ENCODE measurements at places on chromosomes 5 and 9. TPM values are rescaled to one million over a fixed set of nuclear protein-coding genes. Genes with fewer than 3 reads are reported as not detected.

Gene GRM6
- total RNA-seq = not detected

Gene GDF9
- 0.30 TPM for total RNA-seq

Gene FBP2
- not detected for total RNA-seq

Gene ADAM19
- total RNA-seq = 232 TPM

Gene ZBTB34
- total RNA-seq = 7.0 TPM

- H3K27ac ChIP-seq = no peak overlapping the region
- peaks cover 5% of the 10 kb centered on the region for H3K27me3 ChIP-seq
- no peak overlapping the region for H3K4me3 ChIP-seq
- H3K36me3 ChIP-seq = no peaks in the 10 kb centered on the region
Observed at GRCh38 chr9:135216236-135216635, 128.8 kb downstream of the OLFM1 start.

GRCh38 chr5:179373101-179373934 is 28.1 kb upstream of the ADAMTS2 start:
- no peaks in the 10 kb centered on the region for H3K4me1 ChIP-seq
- no peaks in the 10 kb centered on the region for H3K36me3 ChIP-seq
- H3K4me3 ChIP-seq = no peak overlapping the region
- DNase-seq = no peak
- H3K27me3 ChIP-seq = no peaks in the 10 kb centered on the region
- H3K27ac ChIP-seq = no peak overlapping the region

GRCh38 chr5:33161421-33161820 is 279.3 kb upstream of the TARS1 start:
- no peaks in the 10 kb centered on the region for H3K27me3 ChIP-seq
- no peaks in the 10 kb centered on the region for H3K36me3 ChIP-seq
- H3K4me3 ChIP-seq = no peak overlapping the region
- no peak overlapping the region for H3K27ac ChIP-seq
- H3K4me1 ChIP-seq = no peaks in the 10 kb centered on the region
- no peak for DNase-seq

GRCh38 chr9:20930836-20931235 is 100.6 kb downstream of the HACD4 start:
- H3K27me3 ChIP-seq = no peaks in the 10 kb centered on the region
- no peak for DNase-seq
- no peak overlapping the region for H3K27ac ChIP-seq
- peaks cover 20% of the 10 kb centered on the region for H3K36me3 ChIP-seq
- H3K4me1 ChIP-seq = peaks cover 11% of the 10 kb centered on the region

DNA sequence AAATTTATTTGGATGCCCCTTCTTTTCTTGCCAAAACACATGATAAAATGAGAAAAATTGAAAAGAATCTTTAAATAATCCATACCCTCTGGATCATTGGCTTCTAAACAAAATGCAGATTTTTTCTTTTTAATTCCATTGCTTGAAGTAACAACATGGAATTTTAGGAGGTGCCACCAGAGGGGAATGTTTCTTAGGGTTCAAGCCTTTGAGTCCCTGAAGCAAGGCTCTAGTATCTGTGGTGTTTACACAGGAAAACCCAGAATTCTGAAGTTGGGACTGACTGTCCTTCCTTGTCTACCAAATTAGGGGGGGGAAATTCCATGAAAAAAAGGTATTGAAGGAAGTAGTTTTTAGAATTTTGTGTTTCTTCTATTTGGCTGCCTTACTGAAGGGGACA is 69.4 kb downstream of the LMNB1 start:
- H3K4me1 ChIP-seq = peaks cover 33% of the 10 kb centered on the region
- no peak for DNase-seq
- H3K27me3 ChIP-seq = no peaks in the 10 kb centered on the region
- H3K27ac ChIP-seq = no peak overlapping the region
- no peak overlapping the region for H3K4me3 ChIP-seq
- H3K36me3 ChIP-seq = no peaks in the 10 kb centered on the region

DNA sequence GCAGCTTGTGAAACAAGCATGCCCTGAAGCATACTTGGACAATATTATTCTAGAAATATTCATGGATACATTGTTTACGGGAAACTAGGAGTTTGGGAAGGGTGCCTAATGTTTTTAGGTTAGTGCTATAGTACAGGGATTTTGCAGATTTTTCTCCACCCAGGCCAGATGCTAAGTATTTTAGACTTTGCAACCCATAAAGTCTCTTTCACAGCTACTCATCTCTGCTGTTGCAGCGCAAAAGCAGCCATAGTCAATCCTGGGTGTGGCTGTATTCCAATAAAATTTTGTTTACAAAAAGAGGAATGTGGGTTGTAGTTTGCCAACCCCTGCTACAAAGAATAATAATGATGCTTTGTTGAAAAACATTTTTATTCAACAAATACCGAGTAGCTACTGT is 106.2 kb downstream of the CEMIP2 start:
- no peak overlapping the region for H3K27ac ChIP-seq
- H3K4me1 ChIP-seq = peaks cover 10% of the 10 kb centered on the region
- H3K36me3 ChIP-seq = peaks cover 5% of the 10 kb centered on the region
- H3K4me3 ChIP-seq = no peak overlapping the region

- H3K27me3 ChIP-seq = no peaks in the 10 kb centered on the region
- no peaks in the 10 kb centered on the region for H3K4me1 ChIP-seq
- no peak for DNase-seq
- H3K27ac ChIP-seq = no peak overlapping the region
Observed at GRCh38 chr5:82537687-82538306, 259.6 kb upstream of the RPS23 start.

- no peaks in the 10 kb centered on the region for H3K4me1 ChIP-seq
- no peak overlapping the region for H3K4me3 ChIP-seq
- no peaks in the 10 kb centered on the region for H3K27me3 ChIP-seq
Observed at GRCh38 chr5:124887223-124887622, 140.8 kb upstream of the ZNF608 start.

- no peak overlapping the region for H3K4me3 ChIP-seq
- DNase-seq = no peak
- peaks cover 3% of the 10 kb centered on the region for H3K27me3 ChIP-seq
- H3K27ac ChIP-seq = no peak overlapping the region
- peaks cover 18% of the 10 kb centered on the region for H3K36me3 ChIP-seq
Observed at GRCh38 chr5:151271336-151271735, 18.4 kb downstream of the GM2A start.

DNA sequence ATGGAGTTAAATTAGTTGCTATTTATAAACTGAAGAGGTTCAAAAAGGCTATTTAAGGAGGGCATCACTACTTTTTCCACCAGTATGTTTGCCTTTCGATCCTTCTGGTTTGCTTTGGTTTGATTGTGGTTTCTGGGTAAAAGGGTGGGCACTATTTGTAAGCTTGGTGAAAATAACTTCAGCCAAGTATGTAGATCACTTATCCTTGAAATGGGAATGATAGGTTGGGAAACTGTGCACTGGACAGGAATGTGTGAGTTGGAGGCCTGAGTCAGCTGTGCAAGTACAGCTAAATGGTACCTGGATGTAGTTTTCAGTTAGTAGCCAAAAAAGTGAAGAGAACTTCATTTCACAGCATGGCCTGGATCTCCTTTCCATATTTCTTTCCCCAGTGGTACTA is 466.2 kb downstream of the ENC1 start:
- no peak overlapping the region for H3K27ac ChIP-seq
- no peak overlapping the region for H3K4me3 ChIP-seq
- no peaks in the 10 kb centered on the region for H3K36me3 ChIP-seq
- no peaks in the 10 kb centered on the region for H3K27me3 ChIP-seq

DNA sequence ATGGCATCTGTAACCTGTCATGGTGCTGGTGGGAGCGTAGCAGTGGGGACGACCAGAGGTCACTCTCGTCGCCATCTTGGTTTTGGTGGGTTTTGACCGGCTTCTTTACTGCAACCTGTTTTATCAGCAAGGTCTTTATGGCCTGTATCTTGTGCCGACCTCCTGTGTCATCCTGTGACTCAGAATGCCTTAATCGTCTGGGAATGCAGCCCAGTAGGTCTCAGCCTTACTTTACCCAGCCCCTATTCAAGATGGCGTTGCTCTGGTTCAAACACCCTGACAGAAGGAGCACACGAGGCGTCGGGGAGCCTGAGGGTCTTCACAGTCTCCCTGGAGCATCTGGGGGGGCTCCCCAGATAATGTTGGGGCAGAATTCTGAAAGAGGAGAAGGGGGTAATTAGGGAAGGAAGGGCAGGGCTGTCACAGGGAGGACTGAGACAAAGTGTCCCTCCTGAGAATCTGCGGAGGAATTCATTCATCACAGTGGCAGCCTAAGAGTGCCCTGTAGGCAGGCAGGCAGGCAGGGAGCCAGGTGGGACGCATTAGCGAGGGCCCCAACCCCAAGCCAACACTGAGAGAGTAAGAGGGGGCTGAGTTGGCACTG is 21.3 kb upstream of the NCS1 start:
- H3K4me1 ChIP-seq = no peaks in the 10 kb centered on the region
- H3K4me3 ChIP-seq = no peak overlapping the region
- H3K36me3 ChIP-seq = no peaks in the 10 kb centered on the region
- peaks cover 7% of the 10 kb centered on the region for H3K27me3 ChIP-seq
- no peak for DNase-seq

DNA sequence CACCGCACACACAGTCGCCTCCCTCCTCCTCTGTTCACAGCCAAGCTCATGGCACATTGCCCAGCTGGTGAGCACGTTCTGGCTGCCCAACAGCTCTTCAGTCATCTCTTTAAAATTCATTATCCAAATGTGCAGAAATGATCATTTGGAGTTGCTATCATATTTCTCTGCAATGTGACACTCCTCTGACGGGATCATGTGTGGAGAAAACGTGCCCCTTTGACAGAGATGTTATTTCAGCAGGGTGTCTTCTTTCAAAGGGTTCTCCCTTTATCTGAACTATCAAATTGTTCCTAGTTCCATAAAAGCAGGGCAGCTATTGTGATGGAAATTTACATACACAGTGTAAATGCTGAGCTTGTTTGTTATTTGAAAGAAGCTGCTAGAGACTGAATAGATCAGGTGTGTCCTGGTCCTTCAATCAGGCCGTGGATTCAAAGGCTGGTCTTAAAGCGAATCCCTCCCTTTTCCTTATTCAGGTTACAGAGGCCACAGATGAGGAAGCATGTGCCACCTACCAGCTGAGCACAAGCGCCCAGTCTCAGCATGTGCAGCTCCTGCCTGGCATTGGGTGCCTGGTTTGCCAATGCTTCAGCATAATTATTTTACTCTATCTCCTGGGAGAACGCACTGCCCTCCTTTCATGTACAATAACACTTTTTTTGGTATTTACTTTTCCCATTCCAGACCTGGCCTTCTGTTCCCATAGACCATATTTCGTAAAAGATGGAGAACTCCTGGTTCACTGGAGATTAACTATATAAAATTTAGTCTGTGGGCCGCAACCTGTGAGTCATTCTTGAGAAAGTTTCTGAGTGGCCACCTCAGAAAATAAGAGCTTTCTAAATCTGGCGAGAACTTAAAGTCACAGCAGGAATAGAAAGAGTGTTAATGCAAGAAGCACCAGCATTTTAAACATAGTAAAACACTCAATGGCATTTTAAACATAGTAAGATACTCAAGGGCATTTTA is 433.7 kb downstream of the ENC1 start:
- H3K27ac ChIP-seq = no peak overlapping the region
- H3K36me3 ChIP-seq = no peaks in the 10 kb centered on the region
- peaks cover 2% of the 10 kb centered on the region for H3K4me1 ChIP-seq
- no peak overlapping the region for H3K4me3 ChIP-seq

DNA sequence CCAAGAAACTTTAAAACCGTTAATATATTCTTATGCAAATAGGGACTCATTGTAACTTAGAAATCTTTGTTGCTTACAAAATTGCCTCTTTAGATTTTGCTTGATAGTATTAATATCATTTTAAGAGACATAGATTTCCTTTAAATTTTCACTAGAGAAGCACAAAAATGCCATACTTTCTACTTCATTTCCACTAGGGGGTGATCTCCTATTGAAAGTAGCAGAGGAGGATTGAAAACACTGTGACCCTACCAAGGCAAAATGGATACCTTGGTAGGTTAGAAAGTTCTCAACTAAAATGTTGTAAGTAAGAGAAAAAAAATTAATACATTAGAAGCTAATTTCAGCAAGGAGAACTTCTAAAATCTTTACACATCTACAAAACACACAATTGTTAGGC is 204.9 kb downstream of the CHSY3 start:
- H3K4me3 ChIP-seq = no peak overlapping the region
- H3K36me3 ChIP-seq = no peaks in the 10 kb centered on the region
- H3K27me3 ChIP-seq = peaks cover 4% of the 10 kb centered on the region
- H3K27ac ChIP-seq = no peak overlapping the region
- DNase-seq = no peak
- H3K4me1 ChIP-seq = no peaks in the 10 kb centered on the region

- H3K4me1 ChIP-seq = peaks cover 2% of the 10 kb centered on the region
- no peak for DNase-seq
Observed at GRCh38 chr9:134413112-134413715, 87.0 kb downstream of the RXRA start.

GRCh38 chr9:93085676-93086075 is 10.3 kb upstream of the CARD19 start:
- no peaks in the 10 kb centered on the region for H3K27me3 ChIP-seq
- H3K4me3 ChIP-seq = no peak overlapping the region
- peaks cover 35% of the 10 kb centered on the region for H3K4me1 ChIP-seq

- no peaks in the 10 kb centered on the region for H3K27me3 ChIP-seq
- peaks cover 6% of the 10 kb centered on the region for H3K36me3 ChIP-seq
- H3K4me3 ChIP-seq = no peak overlapping the region
- peaks cover 36% of the 10 kb centered on the region for H3K4me1 ChIP-seq
Observed at GRCh38 chr9:113569472-113570060, 106.0 kb downstream of the RGS3 start.

Data from activated CD4-positive, alpha-beta T cell treated with anti-CD3 and anti-CD28 coated beads, Interleukin-2, amount 10 ng/mL, durations not matched to agents 24 days and 14 days (primary cell).